ENCODE measurements at places on chromosomes 4 and X. TPM values are rescaled to one million over a fixed set of nuclear protein-coding genes. Genes with fewer than 3 reads are reported as not detected.

Gene P2RY8
- total RNA-seq: not detected

Gene MAML3
- 4.3 TPM for total RNA-seq

Gene SLITRK2
- not detected for total RNA-seq

Gene FRG2
- total RNA-seq: 0.86 TPM

Gene DOK7
- total RNA-seq: 2.5 TPM

Gene CT45A5
- not detected for total RNA-seq

DNA sequence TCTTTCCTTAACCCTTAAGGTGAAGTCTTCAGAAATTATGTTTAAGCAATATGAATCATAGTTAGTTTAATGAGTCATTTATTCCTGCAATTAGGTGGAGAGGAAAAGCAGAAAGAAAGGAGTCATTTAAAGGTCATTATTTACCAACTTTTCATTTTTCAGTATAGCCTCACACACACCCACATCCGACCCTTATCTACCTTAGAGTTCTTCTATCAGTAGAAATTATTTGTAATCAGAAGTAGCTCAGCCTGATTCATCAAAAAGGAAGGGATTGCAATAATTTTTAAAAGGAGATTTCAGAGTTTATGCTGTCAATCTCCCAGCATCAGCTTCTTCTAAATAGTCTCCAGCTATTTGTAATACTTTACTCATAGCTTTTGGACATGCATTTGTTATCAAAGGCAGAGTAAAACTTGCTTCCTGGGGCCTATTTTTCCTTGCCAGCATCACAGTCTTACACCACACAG, 5.9 kb downstream of the ANXA10 start:
- H3K4me3 ChIP-seq: no peak overlapping the region
- H3K36me3 ChIP-seq: no peaks in the 10 kb centered on the region
- H3K4me1 ChIP-seq: peaks cover 52% of the 10 kb centered on the region

GRCh38 chr4:110085131-110085530, 113.3 kb downstream of the ELOVL6 start:
- no peak overlapping the region for H3K4me3 ChIP-seq
- no peak overlapping the region for H3K27ac ChIP-seq
- peaks cover 53% of the 10 kb centered on the region for H3K4me1 ChIP-seq
- DNase-seq: peak; percentile 26
- no peaks in the 10 kb centered on the region for H3K36me3 ChIP-seq

DNA sequence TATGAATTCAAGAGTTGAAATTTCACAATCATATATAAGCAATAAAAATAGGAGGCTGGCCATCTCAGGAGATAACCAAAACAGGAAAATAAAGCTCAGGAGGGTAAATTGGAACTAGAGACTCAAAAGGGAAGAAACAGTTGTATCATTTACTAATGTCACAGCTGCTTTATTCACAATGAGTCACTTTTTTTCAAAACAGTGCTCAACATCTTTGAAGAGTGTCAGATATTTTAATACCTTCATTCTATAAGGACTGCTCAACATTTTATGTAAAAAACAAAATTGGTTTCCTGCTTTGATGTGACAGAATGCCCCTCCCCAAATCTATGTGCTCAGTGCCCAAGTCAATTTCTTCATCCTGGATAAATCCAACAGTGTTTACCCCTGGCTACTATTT, 97.7 kb downstream of the DDX60 start:
- peak overlapping the region; percentile 37 for H3K27ac ChIP-seq
- no peaks in the 10 kb centered on the region for H3K36me3 ChIP-seq
- H3K4me3 ChIP-seq: no peak overlapping the region
- no peaks in the 10 kb centered on the region for H3K27me3 ChIP-seq
- peaks cover 27% of the 10 kb centered on the region for H3K4me1 ChIP-seq

DNA sequence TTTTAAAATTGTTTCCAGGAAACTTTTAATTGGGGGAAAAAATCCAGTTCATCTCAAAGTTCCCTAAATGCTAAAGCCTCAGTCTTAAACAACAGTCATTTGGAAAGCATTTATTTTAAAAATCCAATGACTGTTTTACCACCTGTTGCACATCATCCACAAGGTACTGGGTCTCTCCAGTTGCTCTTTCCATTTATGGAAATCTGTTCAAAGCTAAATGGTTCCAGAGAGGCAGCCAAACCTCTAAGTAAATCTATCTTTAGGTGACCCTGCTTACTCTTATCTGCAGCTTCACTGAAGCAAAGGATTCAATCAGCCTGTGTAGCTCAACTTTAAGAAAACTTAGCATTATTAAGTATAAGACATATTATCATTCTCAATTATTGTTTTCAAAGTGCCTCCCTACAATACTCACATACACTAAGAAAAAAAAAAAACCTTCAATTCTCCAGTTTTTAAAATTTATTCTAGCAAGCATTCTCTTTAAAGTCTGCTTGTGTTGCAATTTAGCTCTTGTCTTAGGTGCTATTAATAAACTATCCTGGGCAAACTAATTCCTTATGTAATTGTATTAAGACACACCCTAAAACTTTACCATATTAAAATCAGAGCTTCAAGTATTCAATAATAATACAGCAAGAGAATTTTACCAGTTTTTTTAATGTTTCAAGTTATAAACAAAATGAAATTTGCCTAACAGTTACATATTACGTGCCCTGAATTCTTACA, 60.6 kb downstream of the NOCT start:
- no peaks in the 10 kb centered on the region for H3K27me3 ChIP-seq
- no peak for DNase-seq
- no peak overlapping the region for H3K4me3 ChIP-seq
- no peak overlapping the region for H3K27ac ChIP-seq

GRCh38 chrX:133473451-133473850, 58.2 kb upstream of the GPC4 start:
- no peak overlapping the region for H3K4me3 ChIP-seq
- no peaks in the 10 kb centered on the region for H3K4me1 ChIP-seq
- H3K27ac ChIP-seq: no peak overlapping the region

DNA sequence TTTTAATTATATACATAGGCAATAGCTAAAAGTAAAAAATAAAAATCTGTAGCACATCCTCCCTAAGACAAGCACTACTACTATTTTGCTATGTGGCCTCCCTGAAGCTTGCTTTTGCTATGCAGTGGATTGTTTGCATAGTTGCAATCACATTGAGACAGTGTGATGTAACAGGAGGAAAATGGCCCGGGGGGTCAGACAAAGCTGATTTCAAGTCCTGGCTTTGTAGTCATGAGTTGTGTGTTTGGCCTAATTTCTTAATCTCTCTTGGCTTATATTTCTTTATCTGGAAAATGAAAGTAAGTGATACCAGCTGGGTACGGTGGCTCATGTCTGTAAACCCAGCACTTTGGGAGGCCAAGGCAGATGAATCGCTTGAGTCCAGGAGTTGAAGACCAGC, 166.6 kb downstream of the LHFPL1 start:
- H3K4me1 ChIP-seq: no peaks in the 10 kb centered on the region
- H3K4me3 ChIP-seq: no peak overlapping the region
- H3K27me3 ChIP-seq: no peaks in the 10 kb centered on the region
- no peaks in the 10 kb centered on the region for H3K36me3 ChIP-seq

GRCh38 chr4:176885224-176885623, 92.5 kb upstream of the VEGFC start:
- H3K27me3 ChIP-seq: no peaks in the 10 kb centered on the region
- peak; percentile 6 for DNase-seq
- peaks cover 44% of the 10 kb centered on the region for H3K4me1 ChIP-seq
- no peak overlapping the region for H3K4me3 ChIP-seq
- H3K36me3 ChIP-seq: no peaks in the 10 kb centered on the region
- H3K27ac ChIP-seq: peak overlapping the region; percentile 99

DNA sequence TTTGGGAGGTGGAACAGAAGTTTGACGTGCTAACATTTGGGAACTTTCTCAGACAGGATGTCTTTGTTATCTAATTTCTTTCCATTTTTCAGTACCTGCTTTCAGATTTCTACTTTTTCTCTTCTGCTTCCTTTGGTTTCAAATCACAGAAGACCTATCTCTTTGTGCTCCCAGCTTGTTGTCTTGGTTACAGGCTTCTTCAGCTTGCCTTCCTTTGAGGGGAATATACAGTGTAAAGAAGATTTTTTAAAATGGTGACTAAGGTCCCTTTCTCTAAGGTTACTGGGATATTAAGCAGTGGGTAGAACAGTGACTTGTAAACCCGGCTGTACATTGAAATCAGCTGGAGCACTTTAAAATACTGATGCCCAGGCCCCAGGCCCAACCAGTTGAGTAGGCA, 48.0 kb downstream of the TMEM164 start:
- DNase-seq: no peak
- H3K27me3 ChIP-seq: no peaks in the 10 kb centered on the region
- no peak overlapping the region for H3K27ac ChIP-seq
- H3K4me3 ChIP-seq: no peak overlapping the region

- peaks cover 17% of the 10 kb centered on the region for H3K27me3 ChIP-seq
- no peak within 1 kb of the TSS for H3K27ac ChIP-seq
Measured at GRCh38 chr4:57109847-57110639, at the start of gene IGFBP7. Gene IGFBP7 (minus strand): TSS chr4:57110385. CDS start chr4:57110351, 34 bp downstream.

GRCh38 chrX:132270021-132270420, 50.8 kb upstream of the RAP2C start:
- no peak overlapping the region for H3K4me3 ChIP-seq
- H3K27ac ChIP-seq: no peak overlapping the region
- H3K27me3 ChIP-seq: no peaks in the 10 kb centered on the region
- no peak for DNase-seq

- peak overlapping the region; percentile 77 for H3K4me3 ChIP-seq
- DNase-seq: no peak
- no peaks in the 10 kb centered on the region for H3K4me1 ChIP-seq
- H3K27ac ChIP-seq: no peak overlapping the region
- H3K36me3 ChIP-seq: peaks cover 53% of the 10 kb centered on the region
- no peaks in the 10 kb centered on the region for H3K27me3 ChIP-seq
Measured at GRCh38 chr4:125833-126232, 1.5 kb downstream of the ZNF718 start.
